ENCODE measurements at places on chromosomes 11 and 22. TPM values are rescaled to one million over a fixed set of nuclear protein-coding genes. Genes with fewer than 3 reads are reported as not detected.

CECR2 gene
- 0.19 TPM for total RNA-seq

SPDYC gene
- total RNA-seq = not detected

WNT7B gene
- total RNA-seq = not detected

NRIP3 gene
- total RNA-seq = 12.0 TPM

OR6A2 gene
- total RNA-seq = 0.27 TPM

VPS11 gene
- total RNA-seq = 26.3 TPM

OR8G1 gene
- total RNA-seq = not detected

OR56A4 gene
- total RNA-seq = not detected

NPTXR gene
- 0.18 TPM for total RNA-seq

TEX12 gene
- 0.09 TPM for total RNA-seq

BTBD18 gene
- not detected for total RNA-seq
